Common myeloid progenitor, CD34-positive (primary cell): ENCODE measurements at places on chromosomes 11 and 22.
A peak's percentile ranks its signal among the peaks of the same experiment; 100 is the strongest.

DNA sequence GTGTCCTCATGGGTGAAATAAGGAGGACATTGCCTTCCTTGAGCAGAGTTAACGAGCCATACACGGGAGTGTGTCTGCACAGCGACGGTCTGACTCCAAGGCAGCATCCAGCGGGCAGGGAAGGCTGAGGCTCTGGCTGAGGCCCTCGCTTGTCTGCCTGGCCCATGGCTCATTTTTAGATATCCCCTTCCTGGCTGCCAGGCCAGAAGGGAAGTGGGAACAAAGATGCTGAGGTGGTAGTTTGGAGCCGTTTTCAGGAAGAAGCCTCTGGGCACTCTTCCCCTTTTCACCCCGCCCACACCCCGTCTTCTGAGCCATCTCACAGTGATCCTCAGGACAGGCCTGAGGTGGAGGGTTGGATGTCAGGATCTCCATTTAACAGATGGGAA is 3.0 kb upstream of the SLCO2B1 start:
- DNase-seq = no peak

DNA sequence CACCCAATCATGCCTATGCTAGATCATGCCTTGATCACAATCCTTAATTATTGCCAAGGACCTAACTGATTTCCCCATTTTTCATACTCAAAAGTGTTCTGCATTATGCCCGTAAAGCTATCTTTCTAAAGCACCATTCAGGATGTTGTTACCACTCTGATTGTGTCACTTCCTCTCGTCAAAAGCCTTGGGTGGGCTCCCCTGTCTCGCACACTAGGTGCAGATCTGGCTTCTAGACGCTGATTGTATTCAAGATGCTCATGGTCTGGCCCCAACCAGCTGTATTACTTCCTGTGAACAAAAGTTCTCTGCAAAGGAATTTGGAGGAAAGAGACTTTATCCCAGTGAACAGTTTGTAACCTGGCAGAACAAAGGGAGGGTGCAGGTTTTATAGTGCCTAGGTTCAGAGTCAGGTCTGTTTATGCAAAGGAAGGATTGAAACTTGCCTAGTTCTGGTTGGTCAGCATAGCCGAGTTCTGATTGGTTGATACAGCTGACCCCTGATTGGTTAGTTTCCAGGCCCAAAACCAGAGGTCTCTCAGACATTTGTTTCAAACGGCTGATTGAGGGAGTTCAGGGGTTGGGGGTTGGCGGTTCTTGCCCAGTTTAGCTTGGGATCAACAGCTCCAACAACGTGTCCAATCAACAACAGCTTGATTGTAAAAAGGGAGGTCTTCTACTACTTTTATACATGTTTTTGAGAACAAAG is 25.4 kb downstream of the ATG13 start:
- peak; percentile 41 for DNase-seq

- DNase-seq = no peak
Observed at GRCh38 chr11:62461740-62462507, 43.1 kb downstream of the SCGB1A1 start.

DNA sequence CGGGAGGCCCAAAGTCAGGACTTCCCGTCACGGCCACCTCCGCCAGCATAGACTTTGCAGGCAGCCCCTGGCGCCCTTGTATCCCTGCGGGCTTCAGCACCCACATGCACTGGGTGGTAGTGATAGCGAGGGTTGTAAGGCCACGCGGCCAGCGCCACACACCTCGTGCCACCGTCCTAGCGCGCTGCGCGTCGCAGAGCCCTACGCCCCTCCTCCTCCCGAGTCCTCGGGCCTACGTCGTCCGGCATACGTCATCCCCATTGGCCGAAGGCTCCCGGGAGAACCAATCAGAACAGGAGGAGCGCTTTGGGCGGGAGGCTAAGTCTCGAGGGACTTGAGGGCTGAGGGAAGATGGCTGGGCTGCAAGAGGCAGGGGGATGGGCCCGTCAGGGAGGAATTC is 1.3 kb upstream of the BTBD18 start:
- no peak for DNase-seq

- DNase-seq = no peak
Observed at GRCh38 chr22:26431261-26431995, 2.4 kb downstream of the ASPHD2 start.

DNA sequence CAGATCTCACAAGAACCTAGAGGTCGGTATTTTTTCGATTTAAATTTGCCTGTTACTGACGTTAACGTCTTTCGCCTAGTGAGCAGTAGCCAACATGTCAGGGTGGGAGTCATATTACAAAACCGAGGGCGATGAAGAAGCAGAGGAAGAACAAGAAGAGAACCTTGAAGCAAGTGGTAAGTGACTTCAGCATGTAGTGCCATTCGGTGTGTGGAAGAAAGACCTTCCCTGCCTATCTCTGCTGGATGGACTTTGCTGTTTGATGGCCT is 750 bp downstream of the XRCC6 start:
- DNase-seq = no peak

DNA sequence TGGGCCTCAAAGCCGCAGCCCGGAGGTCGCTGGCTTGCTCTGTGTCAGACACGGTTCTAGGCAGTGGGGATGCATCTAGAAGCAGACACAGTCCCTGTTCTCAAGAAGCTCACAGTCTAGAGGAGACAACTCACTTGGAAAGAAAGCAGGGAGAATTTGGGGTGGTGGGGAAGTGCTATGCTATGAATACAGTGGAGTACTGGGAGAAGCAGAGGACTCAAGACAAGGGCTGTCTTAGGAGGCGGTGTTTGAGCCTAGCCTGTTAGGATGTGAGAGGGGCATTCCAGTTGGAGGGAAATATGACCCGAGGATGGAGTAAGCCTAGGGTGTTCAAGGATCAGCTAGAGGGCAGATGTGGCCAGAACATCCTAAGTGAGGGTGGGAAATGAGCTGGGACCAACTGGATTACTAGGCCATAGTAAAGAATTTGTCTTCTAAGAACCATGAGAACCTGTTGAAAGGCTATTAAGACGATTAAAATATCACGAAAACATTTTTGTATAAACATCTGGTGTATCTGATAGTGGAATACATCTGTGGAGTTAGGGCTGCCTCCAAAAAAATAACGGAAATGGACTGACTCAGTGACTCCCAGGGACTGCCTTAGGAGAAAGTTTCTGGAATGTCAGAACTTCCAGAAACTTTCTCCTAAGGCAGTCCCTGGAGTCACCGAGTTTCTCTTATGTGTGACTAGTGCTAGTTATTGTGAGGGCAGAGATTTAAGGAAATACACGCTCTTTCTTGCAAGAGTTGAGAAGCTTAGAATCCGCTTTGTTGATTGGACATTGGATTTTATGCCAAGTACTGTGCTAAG is 1.1 kb upstream of the PITPNB start:
- no peak for DNase-seq

- no peak for DNase-seq
Observed at GRCh38 chr22:42214633-42215415, 55.6 kb downstream of the TCF20 start.
